Iris pigment epithelial cell (primary cell): ENCODE measurements at places on chromosomes 7 and 10.

DNA sequence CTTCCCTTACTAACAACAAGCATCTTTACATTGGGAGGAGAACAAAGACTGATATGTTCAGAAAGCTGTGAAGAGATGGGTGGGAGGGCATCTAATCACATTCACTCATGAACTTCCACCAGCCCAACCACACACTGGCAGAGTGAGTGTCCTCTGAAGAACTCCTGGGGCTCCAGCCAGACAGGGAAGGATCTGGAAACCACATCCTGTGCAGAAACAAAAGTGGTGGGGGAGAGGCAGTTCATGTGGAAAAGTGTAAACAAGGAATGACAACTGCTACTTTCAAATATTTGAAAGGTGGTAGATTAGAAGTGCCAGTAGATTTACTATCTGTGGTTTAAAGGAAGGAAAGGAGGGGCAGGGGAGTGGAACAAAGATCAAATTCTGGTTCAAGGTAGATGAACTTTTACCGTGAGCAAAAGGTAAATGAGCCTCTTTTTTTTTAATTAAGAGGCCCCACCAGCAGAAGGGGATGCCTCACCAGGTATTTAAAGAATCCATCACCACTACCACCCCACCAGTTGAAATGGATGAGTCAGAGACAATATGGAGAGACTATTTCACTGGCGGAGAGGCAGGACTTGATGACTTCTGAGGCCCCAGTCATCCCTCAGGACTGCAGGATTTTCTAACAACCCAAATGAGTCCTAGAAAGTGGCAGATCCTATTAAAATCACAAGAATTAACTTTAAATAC, 34.5 kb downstream of the GOT1 start:
- peak; percentile 79 for DNase-seq

DNA sequence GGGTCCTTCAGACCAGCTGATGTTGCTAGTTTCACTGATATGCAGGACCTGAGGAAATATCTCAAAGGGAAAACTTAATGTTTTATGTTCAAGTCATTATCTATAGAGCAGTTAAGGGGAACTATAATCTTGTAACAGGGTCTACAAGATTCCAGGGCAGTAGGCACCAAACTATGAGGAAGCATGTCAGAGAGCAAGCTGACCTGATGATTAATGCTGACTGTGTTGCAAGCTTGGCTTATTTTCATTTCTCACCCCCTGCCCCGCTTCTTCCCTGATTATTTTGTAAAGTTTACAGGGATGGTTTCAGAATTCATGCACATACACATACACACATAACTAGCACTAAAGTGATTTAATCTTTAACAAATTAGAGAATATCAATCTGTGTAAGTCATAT, 84.3 kb upstream of the CACNA2D1 start:
- DNase-seq, result peak; percentile 76

DNA sequence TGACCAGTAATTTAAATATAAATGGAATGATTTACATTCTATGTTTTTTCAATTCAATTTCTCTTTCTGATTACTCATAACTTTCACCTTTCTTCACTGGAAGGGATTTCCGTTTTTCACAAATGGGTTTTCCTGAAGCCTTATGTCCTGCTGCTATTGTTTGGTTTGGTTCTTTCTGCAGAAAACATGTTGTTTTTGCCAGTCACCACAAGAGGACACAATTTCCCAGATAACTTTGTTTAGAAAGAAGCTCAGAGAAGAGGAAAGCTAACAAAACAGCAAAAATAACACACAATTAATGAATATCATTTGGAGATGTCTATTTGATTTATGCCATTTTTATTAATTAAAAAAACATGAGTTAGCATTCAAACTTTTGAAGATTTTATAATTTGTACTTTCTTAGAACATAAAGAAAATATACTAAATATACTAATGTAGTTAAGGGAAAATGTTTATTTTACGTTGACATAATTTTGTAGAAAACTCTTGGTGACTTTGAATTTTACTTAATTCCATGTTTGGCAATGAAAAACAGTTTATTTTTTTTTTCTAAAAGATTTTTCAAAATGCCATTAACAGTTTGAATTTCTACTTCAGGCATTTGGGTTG, 4.6 kb upstream of the TWIST1 start:
- peak; percentile 79 for DNase-seq

- DNase-seq, result no peak
These were observed 216.7 kb upstream of the IGFBP3 start for GRCh38 chr7:46137725-46138124.

- DNase-seq, result no peak
These were observed 102.7 kb downstream of the KMT2C start for GRCh38 chr7:152333134-152333533.

- DNase-seq, result no peak
These were observed 115.0 kb downstream of the FAM107B start for GRCh38 chr10:14659626-14660196.

DNA sequence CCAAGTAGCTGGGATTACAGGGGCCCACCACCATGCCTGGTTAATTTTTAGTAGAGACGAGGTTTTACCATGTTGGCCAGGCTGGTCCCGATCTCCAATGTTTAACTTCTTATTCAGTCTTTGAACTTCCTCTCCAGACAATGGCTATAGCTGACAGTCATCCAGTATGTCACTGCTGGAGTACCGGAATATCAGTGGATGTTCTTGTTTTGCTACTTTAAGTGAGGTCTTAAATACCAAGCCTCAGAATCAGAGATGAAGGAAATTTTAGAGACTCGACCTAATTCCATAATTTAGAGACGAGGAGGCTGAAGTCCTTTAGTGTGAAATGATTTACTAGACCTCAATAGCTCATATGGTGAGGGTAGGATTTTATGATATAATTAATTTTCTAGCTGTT, 294.8 kb upstream of the KLF6 start:
- no peak for DNase-seq

DNA sequence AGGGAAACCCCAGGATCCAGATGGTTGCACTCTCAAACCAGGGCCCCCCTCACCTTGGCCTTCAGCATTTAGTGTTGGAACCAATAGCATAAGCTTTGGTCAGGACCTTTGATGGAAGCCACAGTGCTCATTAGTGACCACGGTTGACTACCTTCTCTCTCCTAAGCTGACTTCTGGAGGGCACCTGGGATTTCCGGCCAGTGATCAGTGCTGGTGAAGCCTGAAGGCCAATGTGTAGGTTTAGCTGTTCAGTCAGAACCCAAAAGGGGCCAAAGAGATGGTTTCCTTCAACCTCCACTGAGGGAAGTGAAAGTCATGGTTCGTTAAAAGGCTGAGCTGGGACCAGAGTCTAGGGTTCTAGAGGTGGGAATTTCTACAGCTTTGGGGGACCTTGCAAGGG, 46.4 kb downstream of the TCF7L2 start:
- DNase-seq, result no peak

- DNase-seq, result no peak
These were observed 17.5 kb downstream of the ZNF138 start for GRCh38 chr7:64811767-64812166.

- no peak for DNase-seq
These were observed 59.1 kb downstream of the GATA3 start for GRCh38 chr10:8113616-8114015.

- no peak for DNase-seq
These were observed 4.6 kb downstream of the SHOC2 start for GRCh38 chr10:110923856-110924493.

DNA sequence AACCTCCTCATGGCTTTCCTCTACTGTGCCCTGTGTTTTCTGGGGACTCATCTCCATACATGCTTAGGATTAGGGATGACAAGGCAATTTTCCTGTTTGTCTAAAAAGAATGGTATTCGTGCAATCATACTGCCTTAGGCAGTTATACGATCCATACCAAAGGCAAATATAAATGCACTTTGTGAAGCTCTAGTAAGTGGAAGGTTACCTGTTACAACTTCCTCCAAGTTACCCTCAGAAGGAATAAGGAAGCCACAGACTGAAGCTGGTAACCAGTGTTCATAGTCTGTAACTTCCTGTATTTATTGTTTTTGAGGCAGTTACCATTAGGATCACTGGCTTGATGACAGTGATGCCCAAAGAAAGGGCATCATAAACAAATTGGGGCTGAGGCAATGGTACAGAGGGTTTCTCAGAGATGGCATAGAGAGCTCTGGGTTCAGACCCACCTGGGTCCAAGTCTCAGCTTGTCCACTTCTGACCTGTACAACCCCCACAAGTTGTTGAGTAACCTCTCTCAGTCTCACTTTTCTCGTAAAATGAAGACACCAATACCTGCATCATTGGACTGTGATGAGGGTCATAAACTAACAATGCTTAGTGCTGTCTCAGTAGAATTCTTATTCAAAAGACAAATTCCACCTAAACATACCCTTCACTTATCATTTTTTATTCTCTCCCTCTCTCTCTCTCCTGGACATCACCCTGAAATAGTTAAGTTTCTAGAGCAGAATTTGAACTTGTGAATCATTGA, 138.2 kb downstream of the ELMO1 start:
- DNase-seq, result no peak

GRCh38 chr7:101121991-101122932, 4.6 kb upstream of the SERPINE1 start:
- DNase-seq, result peak; percentile 94

DNA sequence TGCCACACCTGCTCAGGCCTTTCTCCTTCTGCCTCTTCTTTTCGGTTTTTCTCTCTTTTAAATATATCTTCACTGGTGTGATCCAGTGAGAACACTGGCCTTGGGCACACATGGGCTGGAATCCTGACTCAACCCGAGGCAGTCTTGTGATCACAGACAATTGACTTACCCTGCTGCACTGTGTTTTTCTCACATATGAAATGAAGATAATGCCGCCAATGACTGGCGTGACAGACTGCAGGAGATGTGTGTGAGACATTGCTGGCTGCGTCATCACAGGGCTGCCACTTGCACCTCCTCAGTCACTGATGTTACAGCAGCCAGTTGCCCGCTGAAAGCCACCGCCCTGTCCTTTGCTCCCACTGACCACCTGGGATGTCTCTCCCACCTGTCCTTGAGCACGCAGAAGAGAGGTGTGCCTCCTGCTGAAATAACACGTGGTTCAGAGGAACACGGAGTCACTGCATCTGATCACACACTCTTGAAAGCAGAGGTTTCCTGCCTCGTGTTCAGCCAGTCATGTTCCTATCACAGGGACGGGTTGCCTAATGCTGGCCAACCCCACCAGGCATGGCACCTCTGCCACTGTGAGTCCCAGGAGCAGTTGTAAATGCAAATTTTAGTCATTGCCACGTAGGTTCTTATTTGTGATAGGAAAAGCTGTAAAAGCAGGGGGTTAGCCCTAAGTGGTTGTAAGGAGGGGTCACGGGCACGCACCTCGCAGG, 124.6 kb upstream of the LANCL2 start:
- DNase-seq, result no peak

DNA sequence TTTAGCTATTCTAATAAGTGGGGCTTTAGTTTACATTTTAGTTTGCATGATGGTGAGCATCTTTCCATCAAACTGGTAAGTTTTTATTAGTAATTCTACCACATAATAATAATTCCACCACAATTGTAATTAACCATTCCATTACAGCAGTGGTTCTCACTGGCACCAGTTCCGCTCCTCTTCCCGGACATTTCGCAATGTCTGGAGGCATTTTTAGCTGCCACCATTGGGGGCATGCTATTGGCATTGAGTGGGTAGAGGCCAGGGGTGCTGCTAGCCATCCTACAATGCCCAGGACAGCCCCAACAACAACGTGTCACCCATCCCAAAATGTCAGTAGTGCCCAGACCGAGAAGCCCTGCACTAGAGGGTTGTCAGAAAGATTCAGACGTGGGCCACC, 31.4 kb downstream of the ADRB1 start:
- DNase-seq, result no peak

DNA sequence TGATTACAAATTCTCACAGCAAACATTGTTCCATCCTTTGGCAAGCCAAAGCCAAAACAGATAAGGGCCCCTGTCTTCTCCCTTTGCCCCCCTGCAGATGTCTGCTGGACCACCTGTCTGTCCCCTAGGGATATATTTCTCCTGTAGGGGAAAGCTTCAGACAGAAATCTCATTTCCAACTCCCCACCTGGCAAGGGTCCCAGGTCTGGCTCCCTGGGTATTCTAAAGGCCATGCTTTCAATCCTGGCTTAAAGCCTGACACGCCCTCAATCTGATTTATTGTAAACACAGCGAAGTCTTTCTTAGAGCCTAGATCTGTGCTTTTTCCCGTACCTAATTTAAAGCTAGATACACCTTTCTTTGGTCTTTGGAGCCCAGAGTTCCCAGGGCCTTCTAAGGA, 66.1 kb downstream of the KCNMA1 start:
- DNase-seq, result no peak

GRCh38 chr10:60359066-60359465, 30.6 kb downstream of the ANK3 start:
- no peak for DNase-seq

GRCh38 chr7:123784263-123784662, 35.5 kb upstream of the WASL start:
- DNase-seq, result peak; percentile 2
